Stimulated activated CD8-positive, alpha-beta memory T cell treated with anti-CD3 and anti-CD28 coated beads, Interleukin-2, amount 100 ng/mL, for 48 hours (primary cell): ENCODE measurements at places on chromosomes 16 and 17.

- DNase-seq, result no peak
Measured at GRCh38 chr17:44206825-44207155, 7.1 kb upstream of the ATXN7L3 start.

- DNase-seq, result no peak
Measured at GRCh38 chr16:69870761-69871160, 80.4 kb upstream of the CLEC18A start.

DNA sequence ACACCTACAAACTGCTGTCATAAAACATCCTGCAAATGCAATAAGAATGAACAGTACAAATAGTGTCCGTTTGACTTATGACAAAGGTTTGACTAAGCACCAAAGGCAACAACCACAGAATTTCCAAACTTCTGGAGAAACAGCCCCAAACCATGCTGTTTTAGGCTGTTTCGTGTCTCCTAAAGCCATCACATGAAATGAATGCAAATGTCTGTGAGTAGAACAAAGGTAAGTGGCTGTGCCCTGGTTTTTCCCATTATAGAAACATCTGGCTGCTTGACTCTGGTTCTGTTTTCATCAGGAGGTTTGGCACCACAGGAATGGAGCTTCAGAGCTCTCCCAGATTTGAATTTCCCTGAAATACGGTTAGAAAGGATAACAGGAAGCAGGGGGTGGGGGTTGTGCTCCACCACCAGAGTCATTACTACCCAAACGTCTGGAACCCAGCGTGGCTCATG lies 4.6 kb upstream of the EMP2 start:
- no peak for DNase-seq

- DNase-seq, result no peak
Measured at GRCh38 chr17:43439041-43439440, 40.2 kb downstream of the ARL4D start.

GRCh38 chr17:21171309-21171922 lies 42.5 kb downstream of the TMEM11 start:
- no peak for DNase-seq

DNA sequence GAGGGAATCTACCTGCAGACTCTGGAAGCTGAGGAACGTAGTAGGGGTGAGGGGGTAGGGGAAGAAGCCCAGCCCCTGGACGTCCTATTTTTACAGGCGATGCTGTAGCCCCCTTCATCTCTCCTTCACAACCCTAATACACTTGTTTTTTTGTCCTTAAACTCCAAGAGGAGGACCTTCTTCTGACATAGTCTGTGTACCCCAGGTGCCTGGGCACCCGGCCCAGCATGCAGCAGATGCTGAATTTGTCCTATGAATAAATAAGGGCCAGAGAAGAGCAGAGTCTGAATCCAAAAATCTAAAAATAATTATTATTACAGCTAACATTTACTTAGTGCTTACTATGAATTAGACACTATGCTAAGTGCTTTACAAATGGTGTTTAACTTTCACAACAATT lies 5.1 kb downstream of the KIF18B start:
- no peak for DNase-seq

DNA sequence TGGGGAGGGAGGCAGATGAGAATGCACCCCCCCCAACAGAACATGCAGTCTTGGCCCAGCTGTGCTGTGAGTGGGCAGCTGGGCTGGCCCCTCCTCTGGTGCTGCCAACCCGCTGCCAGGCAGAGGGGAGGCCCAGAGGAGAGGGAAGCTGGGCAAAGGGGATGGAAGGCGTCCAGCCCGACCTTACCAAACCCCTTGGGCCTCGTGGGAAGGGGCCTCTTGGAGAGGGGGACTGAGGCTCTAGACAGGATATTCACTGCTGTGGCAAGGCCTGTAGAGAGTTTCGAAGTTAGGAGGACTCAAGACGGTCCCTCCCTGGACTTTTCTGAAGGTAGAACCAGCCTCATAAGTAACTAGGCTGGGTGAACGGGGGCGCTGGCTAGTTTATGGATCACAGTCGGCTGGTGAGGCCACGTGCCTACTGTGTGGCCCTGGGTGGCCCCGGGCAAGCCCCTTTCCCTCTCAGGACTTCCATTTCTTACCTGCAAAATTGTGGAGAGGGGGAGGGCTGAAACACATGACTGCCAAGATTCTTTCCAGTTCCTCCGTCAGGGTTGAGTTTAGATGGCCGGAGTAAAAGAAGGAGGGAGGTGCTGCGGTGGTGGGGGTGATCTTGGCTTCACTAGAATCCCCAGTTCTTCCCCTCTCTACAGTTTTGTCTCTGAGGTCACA lies 857 bp upstream of the STAT5A start:
- no peak for DNase-seq

DNA sequence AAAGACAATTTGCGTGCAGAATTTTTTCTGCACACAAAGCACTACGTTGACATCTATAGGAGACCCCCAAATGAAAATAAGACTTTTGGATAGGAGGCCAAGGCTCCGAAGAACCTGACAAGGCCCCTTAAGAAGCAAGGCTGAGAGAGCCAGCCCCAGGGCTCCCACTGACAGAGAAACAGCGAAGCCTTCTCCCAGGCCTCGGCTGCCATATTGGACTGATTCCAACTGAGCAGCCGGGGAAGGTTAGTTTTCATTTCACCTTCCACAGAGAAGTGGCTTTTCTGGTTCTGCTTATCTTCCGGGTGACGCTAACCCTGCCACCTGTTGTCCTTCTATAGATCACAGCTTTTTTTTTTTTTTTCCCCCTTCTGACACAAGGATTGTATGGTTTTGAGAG lies 356.7 kb downstream of the SOX9 start:
- no peak for DNase-seq

GRCh38 chr17:30229012-30229411 lies 6.5 kb downstream of the SLC6A4 start:
- DNase-seq, result no peak

DNA sequence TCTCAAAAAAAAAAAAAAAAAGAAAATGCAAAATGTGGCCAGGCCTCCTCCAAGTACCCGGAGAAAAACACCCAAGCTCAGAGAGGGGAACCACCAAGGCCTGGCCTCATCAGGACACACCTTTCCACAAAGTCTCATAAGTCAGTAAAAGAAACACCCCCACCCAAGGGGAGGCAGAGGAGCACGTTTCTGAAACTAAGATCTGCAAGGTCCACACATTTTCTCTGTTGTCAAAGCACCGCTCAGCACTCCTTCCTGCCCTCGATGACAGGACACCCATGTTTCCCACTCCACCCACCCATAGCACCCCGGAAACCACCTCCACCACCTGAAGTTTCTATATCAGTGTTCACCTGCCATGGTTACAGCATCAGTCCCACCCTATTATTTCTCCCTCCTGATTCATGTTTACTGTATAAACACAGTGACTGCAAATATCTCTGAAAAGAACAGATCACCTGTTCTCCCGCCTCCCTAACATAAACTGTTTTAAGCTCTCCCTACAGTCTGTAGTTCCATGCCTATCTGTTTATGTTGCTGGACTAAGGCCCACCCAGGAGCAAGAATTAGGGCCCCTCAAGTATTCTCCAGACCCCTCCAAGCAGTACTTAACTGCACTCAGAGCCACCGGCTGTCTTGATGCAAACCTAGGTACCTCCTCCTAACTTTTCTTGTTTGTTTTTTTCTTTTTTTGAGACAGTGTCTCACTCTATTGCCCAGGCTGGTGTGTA lies 2.0 kb downstream of the CORO7 start:
- DNase-seq, result peak; percentile 68

DNA sequence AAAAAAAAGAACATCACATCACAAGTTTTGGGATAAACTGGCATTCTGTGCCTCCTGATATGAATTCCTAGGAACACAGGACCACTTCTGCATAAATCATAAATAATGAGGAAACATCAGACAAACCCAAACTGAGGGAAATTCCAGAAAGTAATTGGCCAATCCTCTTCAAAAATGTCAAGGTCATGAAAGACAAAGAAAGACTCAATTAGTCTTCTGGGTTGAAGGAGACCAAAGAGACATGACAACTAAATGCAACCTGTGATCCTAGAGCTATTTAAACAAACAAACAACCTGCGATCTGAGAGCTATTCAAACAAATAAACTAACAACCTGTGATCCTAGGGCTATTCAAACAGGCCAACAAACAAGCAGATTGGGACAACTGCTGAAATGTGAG lies 144.3 kb downstream of the VPS53 start:
- DNase-seq, result no peak

GRCh38 chr16:57940382-57940966 lies 30.5 kb downstream of the CNGB1 start:
- no peak for DNase-seq

DNA sequence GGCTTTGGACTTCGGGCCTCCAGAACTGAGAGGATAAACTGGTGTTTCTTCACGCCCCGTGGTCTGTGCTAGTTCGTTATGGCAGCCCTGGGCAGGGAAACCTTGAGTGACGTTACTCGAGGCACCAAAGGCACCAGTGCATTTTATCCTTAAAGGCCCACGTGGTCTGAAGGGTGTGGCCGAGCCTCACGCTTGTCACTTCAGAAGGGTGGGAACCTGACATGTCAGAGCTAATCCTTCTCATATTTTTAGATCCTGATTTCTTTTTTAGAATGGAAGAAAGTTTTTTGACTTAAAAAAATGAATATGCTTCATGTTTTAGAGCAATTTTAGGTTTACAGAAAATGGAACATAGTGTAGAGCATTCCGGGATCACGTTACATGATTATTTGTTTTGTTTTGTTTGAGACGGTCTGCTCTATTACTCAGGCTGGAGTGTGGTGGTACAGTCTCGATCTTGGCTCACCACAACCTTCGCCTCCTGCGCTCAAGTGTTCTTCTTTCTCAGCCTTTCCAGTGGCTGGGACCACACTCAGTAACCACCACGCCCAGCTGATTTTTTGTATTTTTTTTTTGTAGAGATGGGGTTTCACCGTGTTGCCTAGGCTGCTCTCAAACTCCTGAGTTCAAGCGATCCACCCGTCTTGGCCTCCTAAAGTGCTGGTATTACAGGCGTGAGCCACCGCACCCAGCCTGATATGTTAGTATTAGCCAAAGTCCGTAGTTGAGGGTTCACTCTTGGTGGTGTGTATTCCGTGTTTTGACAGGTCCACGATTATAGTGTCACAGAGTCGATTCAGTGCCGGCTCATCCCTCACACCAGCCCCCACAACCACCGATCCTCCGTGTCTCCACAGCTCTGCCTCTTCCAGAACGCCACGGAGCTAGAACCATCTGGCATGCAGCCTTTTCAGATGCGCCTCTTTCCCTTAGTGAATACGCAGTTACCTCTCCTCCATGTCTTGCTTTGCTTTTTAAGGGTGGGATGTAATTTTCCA lies 47.9 kb downstream of the RAB11FIP3 start:
- no peak for DNase-seq

DNA sequence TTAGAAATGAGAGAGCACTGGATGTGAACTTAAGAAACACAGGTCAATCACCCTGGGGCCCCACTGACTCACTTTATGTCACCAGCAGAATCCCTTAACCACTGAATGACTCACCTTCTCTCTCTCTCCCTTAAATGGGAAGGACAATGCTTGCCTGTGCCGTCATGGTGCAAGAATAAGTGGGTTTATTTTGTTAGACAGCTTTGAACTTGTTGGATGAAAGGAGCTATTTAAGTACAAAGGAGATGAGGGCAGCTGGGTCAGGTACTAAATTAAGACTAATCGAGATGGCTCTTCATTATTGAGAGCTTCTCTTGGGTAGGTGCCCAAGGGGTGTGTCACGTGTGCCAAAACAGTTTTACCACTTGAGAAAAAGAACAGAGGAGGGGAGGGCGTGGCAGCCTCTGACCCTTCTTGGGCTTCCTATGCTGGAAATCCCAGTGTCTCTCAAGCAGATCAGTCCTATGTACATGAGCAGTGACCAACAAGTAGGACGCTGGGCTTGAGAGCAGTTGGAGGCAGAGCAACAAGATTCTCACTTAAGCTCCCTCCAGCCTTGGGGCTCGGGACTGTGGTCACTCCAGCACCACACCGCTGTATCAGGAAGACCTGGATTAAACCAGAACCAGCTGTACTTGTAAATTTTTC lies 6.7 kb upstream of the KRT31 start:
- DNase-seq, result peak; percentile 9

DNA sequence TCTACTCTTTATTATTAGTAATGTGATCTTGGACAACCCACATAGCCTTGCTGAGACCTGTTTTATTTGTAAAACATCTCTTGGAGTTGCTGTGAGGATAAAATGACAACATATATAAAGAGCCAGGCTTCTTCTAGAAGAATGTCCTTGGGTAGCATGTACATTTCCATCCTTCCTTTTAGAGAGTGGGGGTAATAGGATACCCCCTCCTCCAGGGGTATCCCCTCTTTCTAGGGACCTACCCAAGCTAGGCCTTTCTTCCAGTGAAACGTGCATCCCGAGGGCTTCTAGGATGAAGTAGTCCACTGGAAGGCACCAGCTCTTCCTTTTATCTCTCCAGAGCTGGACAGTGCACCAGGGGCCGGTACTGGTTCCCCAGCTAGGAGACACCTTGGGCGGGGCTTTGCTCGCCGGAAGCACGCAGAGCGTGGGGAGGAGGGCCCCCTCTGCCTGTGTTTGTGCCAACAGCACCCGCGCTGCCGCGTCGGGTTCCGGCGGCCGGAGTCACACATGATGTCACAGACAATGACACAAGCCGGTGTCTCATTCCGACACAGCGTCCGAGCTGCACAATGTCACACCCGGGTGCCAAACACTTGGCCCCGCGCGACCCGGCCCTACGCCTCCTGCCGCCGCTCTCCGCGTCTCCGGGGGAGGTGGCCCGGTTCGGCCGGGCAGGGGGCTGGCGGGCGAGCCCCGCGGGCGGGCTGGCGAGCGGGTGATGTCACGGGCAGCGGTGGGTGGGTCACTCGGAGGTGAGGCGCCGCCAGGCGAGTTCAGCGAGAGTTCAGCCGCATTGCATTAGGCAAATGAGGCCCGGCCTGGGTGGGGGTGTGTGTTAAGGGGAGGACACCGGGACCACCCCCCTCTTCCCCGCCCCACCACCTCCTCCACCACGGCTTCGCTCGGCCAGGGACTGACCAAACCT lies 23.4 kb downstream of the GJD3 start:
- DNase-seq, result peak; percentile 85

DNA sequence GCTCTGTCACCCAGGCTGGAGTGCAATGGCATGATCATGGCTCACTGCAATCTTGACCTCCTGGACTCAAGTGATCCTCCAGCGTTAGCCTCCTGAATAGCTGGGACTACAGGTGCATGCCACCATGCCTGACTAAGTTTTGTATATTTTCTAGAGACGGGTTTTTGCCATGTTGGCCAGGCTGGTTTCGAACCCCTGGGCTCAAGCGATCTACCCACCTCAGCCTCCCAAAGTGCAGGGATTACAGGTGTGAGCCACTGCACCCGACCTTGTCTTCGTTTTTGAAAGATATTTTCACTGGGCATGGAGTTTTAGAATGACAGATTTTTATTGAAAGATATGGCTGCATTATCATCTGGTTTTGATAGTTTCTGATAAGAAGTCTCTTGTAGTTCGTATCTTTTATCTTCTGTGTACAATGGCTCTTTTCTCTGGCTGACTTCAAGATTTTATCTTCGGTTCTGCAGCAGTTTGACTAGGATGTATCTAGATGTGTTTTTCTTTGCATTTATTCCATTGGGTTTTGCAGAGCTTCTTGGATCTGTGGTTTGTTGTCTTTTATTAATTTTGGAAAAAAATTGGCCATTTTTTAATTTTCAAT lies 14.6 kb downstream of the ADGRG5 start:
- no peak for DNase-seq
